ENCODE measurements at places on chromosomes 4 and X.

DNA sequence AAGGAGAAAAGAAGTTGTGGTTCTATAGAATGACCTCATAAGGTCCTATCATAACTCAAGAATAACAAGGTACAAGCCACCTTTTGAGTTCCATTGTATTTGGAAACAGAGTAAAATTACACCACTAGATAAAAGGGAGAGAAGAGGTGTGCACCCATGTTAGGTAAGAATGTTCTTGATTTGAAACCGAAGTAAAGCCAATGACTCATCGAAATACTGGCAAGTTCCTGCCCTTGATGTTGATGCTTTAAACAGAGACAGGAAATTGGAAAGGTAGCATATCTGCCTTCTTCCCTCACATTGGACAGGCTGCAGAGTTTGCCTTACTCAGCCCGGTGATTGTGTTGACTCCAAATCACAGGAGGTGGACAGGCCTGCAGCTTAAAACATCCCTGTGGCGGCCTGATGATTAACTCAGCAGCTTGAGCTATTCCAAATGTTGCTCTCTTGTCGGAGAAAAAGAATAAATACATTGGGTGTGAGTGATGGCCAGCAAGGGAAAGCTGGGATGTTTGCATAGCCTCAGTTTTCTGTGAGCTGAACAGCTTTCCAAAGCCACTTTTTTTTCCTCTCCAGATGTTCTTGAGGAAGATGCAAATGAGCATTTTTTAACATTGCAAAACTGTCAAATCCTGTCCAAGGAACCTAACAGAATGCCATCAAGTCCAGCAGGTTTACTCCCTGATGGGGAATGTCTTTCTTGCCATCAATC, 321.1 kb downstream of the NKX6-1 start:
- DNase-seq = no peak

- DNase-seq = no peak
Measured at GRCh38 chr4:6733358-6734164, 17.6 kb downstream of the BLOC1S4 start.

GRCh38 chr4:34250562-34250961, 1993.8 kb downstream of the ARAP2 start:
- peak; percentile 43 for DNase-seq

GRCh38 chrX:9195199-9195880, 161.4 kb upstream of the FAM9B start:
- DNase-seq = no peak

DNA sequence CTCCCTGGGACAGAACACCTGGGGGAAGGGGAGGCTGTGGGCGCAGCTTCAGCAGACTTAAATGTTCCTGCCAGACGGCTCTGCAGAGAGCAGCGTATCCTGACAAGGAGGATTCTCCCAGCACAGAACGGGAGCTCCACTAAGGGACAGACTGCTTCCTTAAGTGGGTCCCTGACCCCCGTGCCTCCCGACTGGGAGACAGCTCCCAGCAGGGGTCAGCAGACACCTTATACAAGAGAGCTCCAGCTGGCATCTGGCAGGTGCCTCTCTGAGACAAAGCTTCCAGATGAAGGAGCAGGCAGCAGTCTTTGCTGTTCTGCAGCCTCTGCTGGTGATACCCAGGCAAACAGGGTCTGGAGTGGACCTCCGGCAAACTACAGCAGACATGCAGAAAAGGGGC, 44.5 kb upstream of the FAAH2 start:
- DNase-seq = no peak

DNA sequence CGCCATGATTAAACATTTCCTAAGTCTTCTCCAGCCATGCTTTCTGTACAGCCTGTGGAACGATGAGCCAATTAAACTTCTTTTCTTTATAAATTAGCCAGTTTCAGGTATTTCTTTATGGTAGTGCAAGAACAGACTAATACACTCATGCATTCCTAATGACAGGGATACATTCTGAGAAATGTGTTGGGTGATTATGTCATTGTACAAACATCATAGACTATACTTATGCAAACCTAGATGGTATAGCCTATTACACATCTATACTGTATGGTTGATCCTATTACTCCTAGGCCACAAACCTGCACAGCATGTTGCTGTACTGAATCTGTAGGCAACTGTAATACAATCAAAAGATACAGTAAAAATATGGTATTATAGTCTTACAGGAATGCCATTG, 83.1 kb downstream of the ATOH1 start:
- no peak for DNase-seq

DNA sequence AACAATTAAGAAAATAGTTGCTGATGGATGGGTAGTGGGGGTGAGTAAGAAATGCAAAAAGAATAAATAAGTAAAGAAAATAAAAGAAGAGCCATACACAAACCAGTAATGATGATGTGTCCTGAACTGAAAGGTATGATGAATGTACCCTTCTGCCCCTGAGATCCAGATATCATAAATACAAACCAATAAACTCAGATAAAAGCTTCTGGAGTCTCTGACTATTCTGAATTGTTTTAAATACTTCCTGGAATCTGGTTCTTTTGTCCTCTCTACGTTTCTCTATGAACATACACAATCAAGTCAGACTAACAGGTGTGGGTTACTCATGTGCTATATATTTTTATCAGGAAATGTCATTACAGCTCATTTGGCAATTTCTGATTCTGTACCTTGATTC, 153.4 kb downstream of the PPP1R2C start:
- no peak for DNase-seq

- peak; percentile 30 for DNase-seq
Measured at GRCh38 chr4:120922381-120923206, at the start of gene PRDM5. TSS of gene PRDM5 (minus strand) at chr4:120922726. CDS start at chr4:120922608, 118 bp downstream.

DNA sequence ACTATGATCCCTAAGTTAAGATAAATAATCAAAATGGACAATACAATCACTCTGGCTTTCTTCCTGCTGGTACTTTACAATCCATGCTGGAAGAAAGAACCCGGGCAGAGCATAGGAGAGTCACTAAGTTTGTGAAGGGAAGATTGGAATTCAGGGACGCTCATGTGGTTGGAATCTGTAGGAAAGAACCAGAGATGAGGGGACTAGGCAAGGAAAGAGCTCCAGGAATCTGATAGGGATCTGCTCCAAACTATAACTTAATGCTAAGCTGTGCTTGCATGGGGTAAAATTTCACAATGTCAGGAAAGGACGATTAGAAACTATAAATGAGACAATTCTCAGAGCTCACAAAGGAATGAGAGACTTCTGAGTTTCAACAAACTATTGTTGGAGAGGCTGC, 167.5 kb downstream of the ADGRA3 start:
- DNase-seq = no peak

DNA sequence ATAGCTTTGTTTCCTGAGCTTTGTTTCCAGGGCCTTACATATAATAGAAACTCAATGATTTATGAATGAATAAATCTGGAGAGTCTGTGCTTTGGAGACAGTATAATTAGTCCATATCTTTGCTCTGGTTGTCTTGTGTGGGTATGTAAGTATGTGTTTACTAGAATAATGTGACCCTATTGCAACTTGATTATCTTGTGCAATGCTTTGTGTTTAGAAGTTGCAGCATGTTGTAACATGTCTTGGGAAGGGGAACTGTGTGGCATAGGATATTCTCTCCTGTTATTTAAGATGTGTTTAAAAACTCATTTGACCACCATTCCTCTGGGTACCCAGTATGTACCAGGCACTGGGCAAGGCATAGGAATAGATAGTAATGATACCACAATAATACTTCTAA, 6.1 kb downstream of the SPATA18 start:
- no peak for DNase-seq

DNA sequence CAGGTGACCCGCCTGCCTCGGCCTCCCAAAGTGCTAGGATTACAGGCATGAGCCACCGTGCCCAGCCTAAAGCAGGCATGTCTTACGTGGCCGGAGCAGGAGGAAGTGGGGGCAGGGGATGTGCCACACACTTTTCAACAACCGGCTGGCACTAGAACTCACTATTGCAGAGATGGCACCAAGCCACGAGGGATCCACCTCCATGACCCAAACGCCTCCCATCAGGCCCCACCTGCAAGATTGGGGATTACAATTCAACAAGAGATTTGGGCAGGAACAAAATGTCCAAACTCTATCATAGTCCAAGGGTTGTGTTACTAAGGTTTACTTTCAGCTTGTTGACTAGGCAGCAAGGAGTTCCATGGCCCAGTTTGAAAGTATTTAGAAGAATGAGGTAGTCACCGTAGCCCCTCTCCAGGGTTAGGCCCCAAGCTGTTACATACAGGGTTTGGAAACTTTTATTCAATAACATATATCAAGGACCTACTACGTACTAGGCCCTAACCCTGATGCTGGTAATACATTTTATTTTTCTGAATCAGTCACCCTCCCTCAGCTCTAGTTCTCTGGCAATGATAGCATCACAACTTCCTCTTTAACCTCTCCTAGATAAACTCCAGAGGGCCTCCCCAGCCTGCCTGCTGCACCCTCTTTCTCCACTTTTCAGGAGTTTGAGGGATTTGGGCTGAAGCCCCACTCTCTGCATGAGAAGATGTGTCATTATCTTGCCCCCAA, 18.0 kb upstream of the TBC1D14 start:
- peak; percentile 4 for DNase-seq

- DNase-seq = no peak
Measured at GRCh38 chrX:110419512-110419911, 60.9 kb downstream of the RTL9 start.

- DNase-seq = no peak
Measured at GRCh38 chr4:38466401-38466800, 197.6 kb upstream of the KLF3 start.

DNA sequence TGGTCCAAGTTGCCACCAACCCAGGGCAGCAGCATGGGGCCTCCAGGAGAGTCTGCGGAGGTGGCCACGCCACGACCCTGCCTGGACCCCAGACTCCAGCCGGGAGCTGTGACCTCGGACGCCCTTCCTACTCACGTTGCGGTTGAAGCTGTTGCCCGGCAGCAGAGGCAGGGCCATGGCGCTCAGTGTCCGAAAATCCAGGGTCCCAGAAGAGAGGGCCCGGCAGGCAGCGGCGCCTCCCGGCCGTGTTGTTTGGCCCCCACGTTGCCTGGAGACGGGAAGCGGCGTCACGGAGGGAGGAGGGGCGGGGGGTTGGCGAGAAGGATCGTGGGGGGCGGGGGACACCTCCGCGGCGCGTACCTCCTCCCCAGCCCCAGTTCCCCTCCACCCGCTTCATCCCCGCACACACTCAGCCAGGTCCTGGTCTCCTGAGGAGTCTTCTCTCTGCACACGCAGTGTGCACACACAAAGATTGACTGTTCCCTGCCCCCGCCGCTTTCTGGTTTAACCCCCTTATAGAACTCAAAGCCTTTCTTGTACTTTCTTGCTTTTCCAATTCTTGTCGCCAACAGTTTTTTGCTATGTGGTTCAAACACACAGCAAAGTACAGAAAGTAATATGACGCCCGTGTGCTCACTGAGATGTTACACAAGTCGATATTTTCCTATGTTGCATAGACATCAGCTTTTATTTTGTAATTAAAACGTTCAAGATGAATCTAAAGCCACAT, at the start of gene EFHC2:
EFHC2 (minus strand) TSS at position 261 of the 730 bp plus-strand sequence; CDS start at position 177, 84 bp downstream.
- peak; percentile 8 for DNase-seq

GRCh38 chr4:15194520-15194919, 192.2 kb downstream of the CPEB2 start:
- DNase-seq = no peak

GRCh38 chrX:20412871-20413486, 146.3 kb upstream of the RPS6KA3 start:
- no peak for DNase-seq

GRCh38 chr4:63505714-63506460, 903.4 kb downstream of the TECRL start:
- DNase-seq = no peak
